ENCODE measurements at places on chromosomes 16 and 17. TPM values are rescaled to one million over a fixed set of nuclear protein-coding genes. Genes with fewer than 3 reads are reported as not detected.

DNA sequence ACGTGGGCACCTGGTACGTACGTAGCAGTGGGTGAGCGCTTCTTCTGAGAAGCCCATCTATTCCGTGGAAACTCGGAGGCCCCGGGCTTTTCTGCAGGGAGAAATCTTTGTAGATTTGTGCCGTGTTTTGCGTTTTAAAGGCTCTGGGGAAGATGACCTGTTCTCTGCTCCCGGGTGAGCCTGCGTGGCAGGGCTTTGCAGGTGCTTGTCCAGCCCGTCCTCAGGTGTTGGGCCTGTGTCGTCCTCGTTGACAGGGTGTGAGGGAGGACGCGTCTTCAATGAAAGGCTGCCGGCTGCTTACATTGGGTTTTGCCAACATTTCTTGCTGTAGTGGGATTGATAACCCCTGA, 87.5 kb upstream of the ZNF750 start:
- no peak for DNase-seq

DNA sequence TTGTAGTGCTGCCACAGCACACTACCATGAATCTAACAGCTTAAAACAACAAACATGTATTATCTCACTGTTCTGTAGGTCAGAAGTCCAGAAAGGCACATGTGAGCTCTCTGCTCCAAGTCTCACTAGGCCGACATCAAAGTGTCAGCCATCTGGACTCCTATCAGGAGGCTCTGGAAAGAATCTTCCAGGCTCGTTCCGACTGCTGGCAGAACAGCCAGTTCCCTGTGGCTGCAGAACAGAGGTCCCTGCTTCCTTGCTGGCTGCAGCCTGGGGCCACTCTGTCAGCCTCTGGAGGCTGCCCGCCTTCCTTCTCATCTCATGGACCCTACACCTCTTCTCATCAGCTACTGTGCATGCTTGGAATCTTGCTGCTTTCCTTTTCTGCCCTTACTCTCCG, 168.9 kb downstream of the CBLN1 start:
- no peak for DNase-seq

DNA sequence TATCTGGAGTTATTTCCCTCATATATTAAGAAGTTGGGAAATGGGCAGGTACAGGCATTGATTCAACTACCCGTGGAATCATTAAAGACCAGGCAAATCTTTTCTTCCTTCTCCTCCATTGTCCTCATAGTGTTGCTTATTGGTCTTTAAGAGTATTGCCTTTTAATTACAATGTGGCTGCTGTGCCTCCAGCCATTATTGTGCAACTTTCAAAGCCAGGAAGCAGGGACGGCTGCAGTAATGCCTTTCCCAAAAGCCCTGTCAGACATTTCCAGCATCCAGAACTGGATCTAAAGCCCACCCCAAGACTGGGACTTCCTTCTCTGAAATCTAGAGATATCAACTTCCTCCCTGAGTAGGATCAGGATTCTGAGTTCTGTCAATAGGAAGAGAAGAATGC, 42.3 kb upstream of the MED9 start:
- no peak for DNase-seq

GRCh38 chr16:66446737-66447136, 19.6 kb downstream of the BEAN1 start:
- peak; percentile 80 for DNase-seq

GRCh38 chr17:44315760-44316731, 7.6 kb downstream of the RUNDC3A start:
- no peak for DNase-seq

GRCh38 chr17:3012926-3013581, 50.4 kb downstream of the OR1D5 start:
- DNase-seq = peak; percentile 66

DNA sequence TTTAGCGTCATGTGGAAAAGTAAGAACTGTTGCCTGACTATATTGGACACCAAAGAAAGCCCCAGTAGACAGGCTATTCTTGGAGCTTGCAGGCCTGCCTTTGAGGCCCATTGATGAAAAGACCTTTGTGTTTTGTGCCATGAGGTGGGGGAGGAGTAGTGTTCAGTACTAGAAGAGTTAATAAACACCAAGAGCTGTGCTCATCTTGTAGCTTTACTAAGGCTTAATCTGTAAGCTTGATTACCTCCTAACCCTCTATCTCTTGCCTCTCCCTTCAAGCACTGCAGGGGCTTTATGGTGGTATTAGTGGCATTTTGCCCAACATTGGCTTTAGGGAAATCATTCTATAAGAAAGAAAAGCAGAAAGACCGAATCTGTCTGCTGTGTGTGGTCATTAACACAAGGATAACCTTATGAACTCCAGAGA, 220.2 kb upstream of the TBX2 start:
- DNase-seq = no peak

DNA sequence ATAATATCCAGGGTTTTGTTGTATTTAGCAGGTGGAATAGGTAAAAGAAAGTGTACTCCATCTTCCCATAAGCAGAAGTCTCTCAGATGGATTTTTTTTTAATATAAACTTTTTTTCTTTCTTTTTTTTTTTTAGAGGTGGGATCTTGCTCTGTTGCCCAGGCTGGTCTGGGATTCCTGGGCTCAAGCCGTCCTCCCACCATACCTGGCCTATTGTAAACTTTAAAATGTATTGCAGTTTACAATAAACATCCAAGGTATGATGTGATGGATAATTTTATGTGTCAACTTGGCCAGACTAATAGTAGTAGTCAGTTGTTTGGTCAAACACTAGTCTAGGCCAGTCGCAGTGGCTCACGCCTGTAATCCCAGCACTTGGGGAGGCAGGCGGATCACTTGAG, 10.8 kb upstream of the GP1BA start:
- no peak for DNase-seq

DNA sequence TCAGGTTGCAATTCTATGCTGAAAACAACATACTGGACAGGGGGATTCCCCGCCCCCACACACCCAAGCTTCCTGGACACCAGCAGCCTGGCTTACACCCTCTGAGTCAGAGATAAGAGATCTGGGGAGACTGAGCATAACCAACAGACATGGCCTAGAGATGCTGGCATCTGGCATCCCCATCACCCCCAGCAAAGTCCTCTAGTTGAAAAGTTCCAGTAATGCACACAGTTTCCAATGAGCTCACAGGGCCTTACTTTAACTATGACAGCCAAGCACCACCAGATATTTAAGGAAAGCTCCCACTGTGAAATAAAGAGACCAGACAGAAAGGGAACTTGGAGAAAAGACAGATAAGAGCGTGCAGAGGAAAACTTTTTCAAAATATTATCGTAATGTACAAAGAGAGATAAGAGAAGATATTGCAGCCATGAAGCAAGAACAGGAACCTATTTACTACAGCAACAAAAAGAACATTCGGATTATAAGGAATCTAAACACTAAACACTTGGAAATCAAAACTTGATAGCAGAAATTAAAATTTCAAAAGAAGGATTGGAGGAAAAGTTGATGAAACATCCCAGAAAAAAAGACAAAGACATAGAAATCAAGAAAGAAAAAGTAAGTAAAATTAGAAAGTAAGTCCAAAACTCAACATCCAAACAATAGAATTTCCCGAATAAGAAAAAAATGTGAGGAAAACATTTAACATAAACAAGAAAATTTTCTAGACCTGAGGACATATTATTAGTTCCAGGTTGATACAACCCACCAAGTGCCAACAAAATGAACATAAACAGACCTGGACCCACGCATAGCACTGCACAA, 17.2 kb upstream of the ALOX15 start:
- DNase-seq = no peak

GRCh38 chr17:80132906-80133625, 13.9 kb downstream of the EIF4A3 start:
- DNase-seq = no peak

- no peak for DNase-seq
Measured at GRCh38 chr17:69314246-69315065, 12.5 kb downstream of the ABCA5 start.

- peak; percentile 73 for DNase-seq
Measured at GRCh38 chr16:11256661-11257130, 692 bp upstream of the SOCS1 start.

- no peak for DNase-seq
Measured at GRCh38 chr16:7763111-7763510, 430.5 kb downstream of the RBFOX1 start.

GRCh38 chr17:29060475-29060874, 17.5 kb downstream of the PIPOX start:
- no peak for DNase-seq

GRCh38 chr17:7606280-7606679, 8.4 kb downstream of the FXR2 start:
- no peak for DNase-seq

GRCh38 chr16:30896261-30896888, at the start of gene CTF1:
Gene CTF1, plus strand, starts transcription at chr16:30896614. Its CDS starts 30 bp downstream, at chr16:30896644.
- DNase-seq = peak; percentile 67

- DNase-seq = no peak
Measured at GRCh38 chr16:59328961-59329360, 594.8 kb upstream of the GOT2 start.

DNA sequence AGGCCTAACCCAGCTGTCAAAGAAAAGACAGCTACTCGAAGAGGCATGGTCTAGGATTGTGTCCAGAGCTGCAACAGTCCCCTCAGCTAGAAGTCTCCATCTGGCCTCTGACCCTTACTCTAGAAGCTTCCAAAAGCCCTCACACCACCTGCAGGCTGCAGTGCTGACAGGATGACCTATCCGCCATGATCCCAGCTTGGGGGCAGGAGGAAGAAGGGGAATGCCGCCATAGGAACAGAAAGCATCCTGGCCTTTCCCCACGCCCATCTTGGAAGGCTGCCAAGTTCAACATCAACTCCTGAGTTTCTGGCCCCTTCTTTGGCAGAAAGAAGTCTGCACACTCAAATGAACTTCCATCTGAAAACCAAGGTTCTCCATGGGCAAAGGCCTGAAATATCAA, 3.1 kb upstream of the KRT36 start:
- DNase-seq = no peak

DNA sequence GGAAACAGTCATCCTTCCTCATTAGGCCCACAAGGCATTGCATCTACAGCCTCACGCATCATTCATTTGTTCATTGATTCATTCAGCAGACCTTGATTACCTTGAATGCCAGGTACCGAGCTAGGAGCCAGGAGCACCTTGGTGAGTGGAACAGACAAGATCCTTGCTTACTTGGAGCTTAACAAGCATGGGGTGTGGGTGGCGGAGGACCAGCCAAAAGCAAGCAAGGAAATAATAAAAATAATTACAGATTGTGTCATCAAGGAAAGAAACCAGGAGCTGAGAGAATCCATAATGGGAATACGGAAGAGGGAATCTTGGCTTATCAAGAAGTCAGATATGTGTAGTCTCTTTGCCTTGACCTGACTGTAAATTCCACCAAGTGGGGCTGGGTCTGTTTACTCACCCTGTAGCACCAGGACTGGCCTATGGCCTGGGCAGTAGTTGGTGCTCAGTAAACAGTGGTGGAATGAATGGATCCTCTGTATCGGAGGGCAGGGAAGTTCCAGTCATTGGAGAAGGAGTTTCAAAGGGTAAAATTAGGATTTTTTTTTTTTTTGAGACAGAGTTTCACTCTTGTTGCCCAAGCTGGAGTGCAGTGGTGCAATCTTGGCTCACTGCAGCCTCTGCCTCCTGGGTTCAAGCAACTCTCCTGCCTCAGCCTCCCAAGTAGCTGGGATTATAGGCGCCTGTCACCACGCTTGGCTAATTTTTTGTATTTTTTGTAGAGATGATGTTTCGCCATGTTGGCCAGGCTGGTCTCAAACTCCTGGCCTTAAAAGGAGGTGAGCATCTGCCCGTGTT, 157.7 kb downstream of the MSI2 start:
- DNase-seq = no peak

DNA sequence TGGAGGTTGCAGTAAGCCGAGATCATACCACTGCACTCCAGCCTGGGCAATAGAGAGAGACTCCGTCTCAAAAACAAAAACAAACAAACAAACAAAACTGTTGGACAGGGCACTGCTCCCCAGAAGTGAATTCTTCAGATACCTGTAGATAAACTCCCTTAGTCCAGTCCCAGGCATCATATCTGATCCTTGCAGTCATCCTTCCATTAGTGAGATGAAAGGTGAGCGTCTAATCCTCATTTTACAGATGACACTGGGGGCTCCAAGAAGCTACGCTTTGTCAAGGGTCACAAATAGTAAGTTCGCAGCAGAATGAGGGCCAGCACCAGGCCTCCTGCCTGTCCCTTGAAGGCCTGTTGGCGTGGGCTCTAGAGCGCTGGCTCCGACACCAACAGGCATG, 102.0 kb downstream of the OR1D5 start:
- no peak for DNase-seq

- no peak for DNase-seq
Measured at GRCh38 chr17:65177901-65178300, 40.7 kb downstream of the RGS9 start.

DNA sequence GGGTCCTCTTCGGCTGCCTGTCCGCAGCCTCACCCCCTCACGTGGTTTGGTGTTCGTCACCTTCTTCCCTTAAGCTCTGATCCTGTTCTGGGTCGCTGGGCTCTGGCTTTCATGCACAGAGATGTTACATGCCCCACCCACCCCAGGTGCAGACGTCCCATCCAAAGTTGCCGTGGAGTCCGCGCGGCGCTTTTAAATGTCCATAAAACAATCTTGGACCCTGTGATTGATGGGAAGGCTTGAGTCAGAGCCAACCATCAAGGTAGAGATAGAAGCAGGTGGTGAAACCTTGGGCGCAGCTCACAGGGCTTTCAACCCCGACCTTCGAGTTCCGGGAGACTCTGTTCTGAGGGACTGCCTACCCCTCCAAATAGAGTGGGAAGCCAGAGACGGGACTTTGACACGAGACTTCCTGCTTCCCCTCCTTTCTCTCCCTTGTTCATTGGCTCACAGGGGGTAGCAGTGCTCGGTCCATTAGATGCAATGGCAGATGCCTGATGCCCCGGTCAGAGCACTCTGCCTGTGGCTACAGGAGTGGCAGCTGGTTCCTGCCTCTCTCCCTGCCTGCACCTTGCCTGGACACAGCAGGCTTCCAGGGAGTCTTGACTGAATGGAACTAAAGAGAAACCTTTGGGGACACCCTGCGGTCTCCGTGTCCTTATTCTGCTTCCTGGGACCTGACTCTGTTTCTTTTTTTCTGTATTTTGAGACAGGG, 4.0 kb downstream of the ENGASE start:
- DNase-seq = peak; percentile 13

The KIF18B gene
- 0.98 TPM for total RNA-seq

The C16orf74 gene
- 0.87 TPM for total RNA-seq

The C17orf100 gene
- total RNA-seq = 1.2 TPM

The OR1F1 gene
- not detected for total RNA-seq

The BCAR1 gene
- total RNA-seq = 30.9 TPM

The PROCA1 gene
- total RNA-seq = 0.67 TPM

The GNG13 gene
- total RNA-seq = not detected

The KRT12 gene
- total RNA-seq = not detected

The KRTAP9-2 gene
- not detected for total RNA-seq

The NOMO2 gene
- 86.8 TPM for total RNA-seq

The YBX2 gene
- total RNA-seq = 0.81 TPM
